ENCODE measurements at places on chromosomes 3 and 15. TPM values are rescaled to one million over a fixed set of nuclear protein-coding genes. Genes with fewer than 3 reads are reported as not detected.

SCN5A gene
- total RNA-seq, result 0.30 TPM

RASGRF1 gene
- 0.57 TPM for total RNA-seq

KCNMB3 gene
- total RNA-seq, result 6.7 TPM

PTH1R gene
- 5.1 TPM for total RNA-seq

DNA sequence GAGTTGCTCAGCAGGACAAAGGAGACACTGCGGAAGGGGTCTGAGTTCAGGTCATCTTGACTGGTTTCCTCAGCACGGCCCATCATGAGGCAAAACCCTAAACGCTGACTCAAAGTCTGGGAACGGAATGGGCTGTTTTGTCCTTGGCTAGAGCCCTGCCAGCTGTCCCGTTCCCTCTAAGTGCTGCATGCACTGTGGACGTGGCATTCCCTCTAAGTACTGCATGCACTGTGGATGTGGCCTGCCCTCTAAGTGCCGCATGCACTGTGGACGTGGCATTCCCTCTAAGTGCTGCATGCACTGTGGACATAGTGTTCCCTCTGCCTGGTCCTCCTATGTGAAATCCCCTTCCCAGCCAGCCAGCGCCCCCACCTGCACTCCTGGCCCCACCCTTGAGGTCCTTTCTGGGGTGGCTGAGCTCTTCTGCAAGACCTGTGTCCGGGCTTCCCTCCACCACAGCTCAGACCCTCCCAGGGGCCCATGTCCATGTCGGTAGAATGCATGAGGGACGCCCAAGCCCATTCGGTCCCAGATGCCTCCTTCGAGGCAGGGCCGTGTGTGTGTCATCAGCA is 36.7 kb downstream of the TM2D3 start:
- H3K4me3 ChIP-seq, result no peak overlapping the region
- H3K27ac ChIP-seq, result no peak overlapping the region
- DNase-seq, result no peak
- H3K27me3 ChIP-seq, result no peaks in the 10 kb centered on the region

DNA sequence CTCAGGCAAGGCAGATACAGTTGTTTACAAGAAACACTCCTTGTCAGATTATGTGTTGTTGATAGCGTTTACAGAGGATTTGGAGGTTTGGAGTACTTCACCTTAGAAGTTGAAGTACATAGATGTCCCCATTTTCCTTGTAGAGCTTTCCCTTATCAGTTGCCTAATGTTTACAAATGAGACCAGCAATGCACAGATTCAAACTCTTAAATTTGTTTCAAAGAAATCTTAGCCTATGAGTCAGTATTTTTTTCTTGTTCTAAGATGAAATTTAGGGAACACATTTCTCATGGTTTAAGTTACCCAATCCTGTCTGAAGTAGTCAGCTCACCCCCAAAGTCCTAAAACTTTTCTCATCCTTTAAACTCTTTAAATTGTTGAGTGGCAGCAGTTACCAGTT is 6.3 kb upstream of the EIF5A2 start:
- H3K27me3 ChIP-seq, result no peaks in the 10 kb centered on the region
- H3K4me1 ChIP-seq, result no peaks in the 10 kb centered on the region
- no peak overlapping the region for H3K27ac ChIP-seq
- H3K36me3 ChIP-seq, result peaks cover 1% of the 10 kb centered on the region

DNA sequence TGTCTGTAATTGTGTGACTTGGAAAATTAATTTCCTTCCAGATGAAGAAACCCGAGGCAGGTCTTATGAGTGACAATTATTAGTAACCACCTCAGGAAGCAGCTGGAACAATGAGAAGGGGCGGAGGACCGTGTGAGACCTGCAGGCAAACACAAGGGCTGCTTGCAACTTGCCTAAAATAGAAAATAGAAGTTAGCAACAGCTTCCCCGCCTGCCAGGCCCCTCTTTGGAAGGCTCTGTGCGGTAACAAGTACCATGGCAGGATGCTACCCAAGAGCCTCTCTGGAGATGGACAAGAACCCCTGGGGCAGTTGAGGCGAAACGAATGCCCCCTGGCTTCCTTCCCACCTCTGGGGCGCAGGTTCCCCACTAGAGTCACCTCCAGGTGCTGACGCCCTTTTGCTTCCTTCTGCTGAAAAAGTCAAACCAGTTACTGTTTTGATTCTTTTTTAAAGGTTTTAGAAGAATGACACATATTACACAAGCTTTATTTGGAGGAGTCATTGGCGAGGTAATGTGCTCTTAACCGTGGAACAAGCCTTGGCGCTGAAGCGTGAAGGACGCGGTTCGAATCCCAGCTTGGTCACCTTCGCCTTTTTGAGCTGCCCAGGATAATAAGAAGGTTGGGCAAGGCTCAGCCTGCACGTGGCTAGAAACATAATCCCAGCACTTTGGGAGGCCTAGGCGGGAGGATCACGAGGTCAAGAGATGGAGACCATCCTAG is 47.0 kb upstream of the SYNM start:
- H3K4me3 ChIP-seq, result no peak overlapping the region
- DNase-seq, result no peak

DNA sequence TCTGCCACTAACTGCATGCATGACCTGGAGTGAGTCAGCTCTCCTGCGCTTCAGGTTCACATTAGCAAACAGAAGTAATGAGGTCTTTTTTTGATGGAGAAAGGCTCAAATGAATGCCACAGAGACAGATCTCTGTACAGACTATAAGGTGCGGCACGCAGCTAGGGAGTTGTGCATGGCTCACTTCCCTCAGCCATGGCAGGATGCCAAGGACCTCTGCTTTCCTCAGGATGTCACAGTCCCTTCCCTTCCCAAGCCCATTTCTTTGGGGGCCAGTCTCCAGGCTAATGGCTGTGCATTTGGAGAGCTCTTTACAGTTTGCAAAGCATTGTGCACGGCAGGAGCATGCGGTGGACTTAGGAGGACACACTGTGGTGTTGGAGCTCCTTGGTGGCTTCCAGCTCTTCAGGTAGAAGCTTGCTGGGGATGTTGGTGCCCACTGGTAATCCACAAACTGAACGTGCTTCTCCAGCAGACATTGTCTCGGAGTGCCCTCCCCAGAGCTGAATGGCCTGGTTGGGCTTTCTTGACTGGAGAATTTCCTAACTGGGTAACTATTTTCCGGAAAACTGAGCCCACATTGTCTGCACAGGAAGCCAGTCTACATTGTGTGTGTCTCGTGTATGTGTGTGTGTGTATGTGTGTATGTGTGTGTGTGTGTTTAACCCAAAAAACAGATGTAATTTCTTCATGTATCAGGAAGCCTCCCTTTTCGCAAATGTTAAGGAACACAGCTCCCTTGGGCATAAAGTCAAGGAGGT is 172.5 kb upstream of the TLE3 start:
- peaks cover 30% of the 10 kb centered on the region for H3K4me1 ChIP-seq
- no peak overlapping the region for H3K4me3 ChIP-seq
- no peak overlapping the region for H3K27ac ChIP-seq

GRCh38 chr3:112128843-112129727 is 4.0 kb downstream of the GCSAM start:
- 0 out of 2 replicates have a peak, but pooled peaks cover 2% of the 10 kb centered on the region for H3K36me3 ChIP-seq
- H3K27ac ChIP-seq, result peak overlapping the region; percentile 72
- peak; percentile 68 for DNase-seq
- peaks cover 44% of the 10 kb centered on the region for H3K4me1 ChIP-seq
- no peaks in the 10 kb centered on the region for H3K27me3 ChIP-seq

GRCh38 chr3:131550562-131551465 is 48.0 kb upstream of the MRPL3 start:
- no peak for DNase-seq
- H3K27me3 ChIP-seq, result no peaks in the 10 kb centered on the region
- no peak overlapping the region for H3K27ac ChIP-seq
- no peaks in the 10 kb centered on the region for H3K4me1 ChIP-seq

- DNase-seq, result peak; percentile 50
- peaks cover 9% of the 10 kb centered on the region for H3K4me1 ChIP-seq
- peak overlapping the region; percentile 69 for H3K27ac ChIP-seq
- peak overlapping the region; percentile 54 for H3K4me3 ChIP-seq
- H3K27me3 ChIP-seq, result no peaks in the 10 kb centered on the region
Observed at GRCh38 chr3:195260280-195260905, 10.6 kb downstream of the XXYLT1 start.

GRCh38 chr3:197586181-197586580 is 30.4 kb upstream of the BDH1 start:
- no peak overlapping the region for H3K27ac ChIP-seq
- no peaks in the 10 kb centered on the region for H3K27me3 ChIP-seq
- no peaks in the 10 kb centered on the region for H3K36me3 ChIP-seq
- no peak for DNase-seq
- peaks cover 23% of the 10 kb centered on the region for H3K4me1 ChIP-seq
- no peak overlapping the region for H3K4me3 ChIP-seq

All from Caco-2 (cell line).